GF-D8 (cell line): ENCODE measurements at places on chromosomes 4 and X.

- no peak for DNase-seq
Measured at GRCh38 chr4:5707778-5708448, 446 bp downstream of the EVC2 start.

DNA sequence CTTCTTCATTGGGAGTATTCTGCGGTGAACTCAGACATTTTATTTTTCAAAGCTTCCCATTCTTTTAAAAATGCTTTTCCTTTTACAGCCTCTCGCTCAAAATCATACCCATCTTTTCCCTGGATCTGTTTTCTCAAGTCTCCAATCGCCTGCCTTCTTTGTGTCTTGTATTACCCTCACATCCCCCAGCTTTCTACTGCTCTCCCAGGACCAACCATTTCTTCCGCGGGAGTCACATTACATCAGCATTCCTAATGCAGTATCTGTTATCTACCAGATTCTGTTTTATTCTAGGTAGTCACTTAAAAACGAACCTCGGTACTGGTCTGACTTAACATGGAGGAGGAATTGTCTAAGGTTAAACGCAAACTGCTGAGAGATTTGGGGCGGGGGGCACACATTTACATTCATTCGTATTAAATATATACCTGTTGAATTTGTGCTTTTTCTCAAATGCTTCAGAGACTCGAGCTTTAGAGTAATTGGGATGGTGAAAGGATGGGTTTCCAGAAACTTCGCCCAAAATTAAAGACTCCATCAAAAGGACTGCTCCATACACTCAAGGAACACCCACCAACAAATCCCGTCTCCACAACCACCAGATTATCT, 493 bp upstream of the UCHL1 start:
- no peak for DNase-seq

DNA sequence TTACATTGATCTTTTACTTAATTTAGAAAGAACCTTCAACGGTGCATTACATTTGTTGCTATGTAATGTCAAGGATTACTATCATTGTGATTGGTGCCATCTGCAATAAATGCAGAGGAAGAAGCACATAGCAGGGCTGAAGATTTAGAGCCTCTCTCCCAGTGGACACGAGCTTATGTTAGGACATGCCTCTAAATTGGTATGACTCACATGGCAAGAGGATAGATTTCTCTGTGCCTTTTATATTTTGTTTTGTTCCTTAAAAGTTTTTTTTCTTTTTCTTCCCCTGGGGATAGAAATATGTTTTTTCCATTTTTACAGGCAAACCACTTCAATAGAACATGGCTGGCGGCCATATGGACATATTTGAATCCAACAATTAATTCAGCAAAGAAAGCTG, 205.0 kb upstream of the HAND2 start:
- DNase-seq: no peak

DNA sequence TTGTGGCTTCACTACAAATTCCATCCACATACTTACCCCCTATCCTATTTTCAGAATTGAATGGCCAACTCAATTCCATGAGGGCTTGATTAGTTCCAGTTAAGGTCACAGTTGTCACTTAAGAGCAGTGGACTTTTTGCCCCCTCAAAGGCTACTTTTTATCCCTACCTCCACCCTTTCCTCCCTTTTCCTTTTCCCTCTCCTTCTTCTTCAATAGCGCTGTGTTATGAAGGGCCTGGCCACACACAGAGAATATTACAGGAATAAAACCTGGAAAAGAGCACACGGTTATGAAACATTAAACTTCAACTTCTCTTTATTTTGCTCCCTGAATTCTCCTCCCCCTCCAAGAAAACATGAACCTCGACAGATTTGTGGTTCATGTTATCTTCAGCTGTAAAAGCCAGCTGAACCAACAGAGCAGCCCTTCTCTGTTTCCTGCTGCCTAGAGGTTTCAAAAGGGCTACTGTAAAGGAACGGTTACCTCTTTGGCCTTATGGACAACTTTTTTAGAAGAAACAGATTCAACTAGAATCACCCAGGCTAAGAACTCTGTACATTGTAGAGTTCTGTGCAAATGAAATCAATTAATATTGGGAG, 87.0 kb upstream of the RPL34 start:
- DNase-seq: peak; percentile 47

- no peak for DNase-seq
Measured at GRCh38 chr4:57044279-57044678, 65.6 kb downstream of the POLR2B start.

- no peak for DNase-seq
Measured at GRCh38 chr4:40874901-40875300, 125.1 kb downstream of the NSUN7 start.

DNA sequence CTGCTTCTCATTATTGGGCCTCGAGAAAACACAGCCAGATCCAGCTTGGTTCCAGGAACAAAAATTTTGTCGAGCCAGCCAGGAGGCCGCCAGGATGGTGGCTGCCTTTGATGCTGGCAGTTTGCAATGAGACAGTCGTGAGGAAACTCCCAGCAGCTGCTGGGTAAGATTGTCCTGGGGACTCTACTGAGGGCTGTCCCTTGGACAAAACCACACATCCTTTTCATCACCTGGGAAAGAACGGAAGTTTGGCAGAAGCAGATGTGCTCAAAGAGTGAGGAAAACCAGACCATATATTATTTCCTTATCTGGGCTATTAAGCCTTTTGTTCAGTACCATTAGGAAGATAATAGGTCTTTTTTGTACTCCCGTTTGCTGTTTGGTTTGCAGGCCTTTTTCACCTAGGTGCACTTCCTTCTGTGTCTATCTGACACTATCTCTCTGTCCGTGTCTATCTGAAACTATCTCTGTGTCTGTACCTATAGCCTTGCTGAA, 13.4 kb upstream of the PAPSS1 start:
- DNase-seq: no peak

- no peak for DNase-seq
Measured at GRCh38 chr4:127400731-127401346, 231.9 kb upstream of the INTU start.

- no peak for DNase-seq
Measured at GRCh38 chrX:19723427-19723826, 164.0 kb downstream of the SH3KBP1 start.

DNA sequence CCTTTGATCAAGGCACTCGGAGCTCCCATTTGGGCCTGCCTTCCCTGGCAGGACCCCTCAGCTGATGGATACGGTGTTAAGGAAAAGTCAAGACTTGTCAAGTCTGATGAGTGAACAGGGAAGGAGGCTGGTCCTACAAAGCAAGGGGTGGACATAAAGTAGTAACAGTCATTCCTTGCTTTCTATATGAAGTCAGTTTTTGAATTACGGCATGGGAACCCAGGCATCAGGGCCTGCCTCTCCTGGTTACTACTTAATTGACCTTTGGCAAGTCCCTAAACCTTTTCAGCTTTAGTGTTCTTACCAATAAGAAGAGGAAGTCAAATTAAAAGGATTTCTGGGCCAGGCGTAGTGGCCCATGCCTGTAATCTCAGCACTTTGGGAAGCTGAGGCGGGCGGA, 7.0 kb downstream of the CHST7 start:
- no peak for DNase-seq

GRCh38 chr4:78292341-78292740, 235.2 kb downstream of the FRAS1 start:
- DNase-seq: no peak

GRCh38 chrX:65073233-65073632, 97.0 kb upstream of the ZC4H2 start:
- DNase-seq: no peak

DNA sequence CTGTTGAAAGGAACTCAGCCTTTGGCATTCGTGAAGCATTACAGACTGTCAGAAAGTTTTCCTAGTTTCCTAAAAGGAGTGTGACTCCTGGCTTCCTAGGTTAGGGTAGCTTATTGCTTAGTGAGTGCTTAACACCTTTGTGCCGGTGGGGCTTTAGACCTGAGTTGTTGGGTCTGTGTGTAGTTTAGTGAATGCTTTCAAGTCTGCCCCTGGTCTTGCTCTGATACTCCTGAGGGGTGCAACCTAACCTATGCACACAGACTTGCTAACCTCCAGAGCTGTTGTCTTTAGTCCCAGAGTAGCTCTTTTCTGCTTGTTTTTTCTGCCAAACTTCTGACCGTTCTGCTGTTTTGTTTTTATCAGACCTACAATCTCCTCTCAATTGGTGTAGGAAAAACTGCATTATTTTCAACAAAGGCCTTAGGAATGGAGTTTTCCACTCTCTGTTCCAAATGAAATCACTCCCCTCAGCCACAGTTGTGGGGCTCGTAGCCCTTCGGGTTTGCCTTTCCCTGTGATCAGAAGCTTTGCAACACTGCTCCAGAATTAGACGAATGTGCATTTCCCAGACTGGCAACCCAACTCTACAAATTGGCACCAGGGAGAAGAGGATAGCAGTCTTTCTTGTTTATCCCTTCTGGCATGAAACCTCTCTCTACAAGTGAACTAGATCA, 1399.1 kb upstream of the PCDH7 start:
- DNase-seq: no peak
